ENCODE measurements at places on chromosomes 4 and X. TPM values are rescaled to one million over a fixed set of nuclear protein-coding genes. Genes with fewer than 3 reads are reported as not detected.

PAGE2B gene
- not detected for polyA plus RNA-seq

LUZP4 gene
- not detected for polyA plus RNA-seq

NCAPG gene
- polyA plus RNA-seq = 10.1 TPM

VGLL1 gene
- polyA plus RNA-seq = not detected

ETNPPL gene
- polyA plus RNA-seq = not detected

GPR119 gene
- polyA plus RNA-seq = not detected

MAGED4 gene
- 15.2 TPM for polyA plus RNA-seq

TRIML2 gene
- not detected for polyA plus RNA-seq

XAGE2 gene
- 1.1 TPM for polyA plus RNA-seq

REELD1 gene
- polyA plus RNA-seq = not detected

CFI gene
- 8.9 TPM for polyA plus RNA-seq

UPF3B gene
- 12.3 TPM for polyA plus RNA-seq

ADAM29 gene
- polyA plus RNA-seq = not detected

SEL1L3 gene
- 17.7 TPM for polyA plus RNA-seq

SH3BGRL gene
- polyA plus RNA-seq = 90.2 TPM

OPRPN gene
- not detected for polyA plus RNA-seq

CCDC110 gene
- polyA plus RNA-seq = 1.7 TPM

SHROOM3 gene
- 22.2 TPM for polyA plus RNA-seq

SHISA3 gene
- 4.4 TPM for polyA plus RNA-seq

RHOXF1 gene
- not detected for polyA plus RNA-seq

PROM1 gene
- 31.5 TPM for polyA plus RNA-seq

AADAT gene
- polyA plus RNA-seq = 13.6 TPM

SSR4 gene
- 105 TPM for polyA plus RNA-seq

FGFRL1 gene
- polyA plus RNA-seq = 76.7 TPM

CT45A3 gene
- not detected for polyA plus RNA-seq

CXCL11 gene
- polyA plus RNA-seq = not detected

PRPS2 gene
- 8.2 TPM for polyA plus RNA-seq

TENM3 gene
- polyA plus RNA-seq = 9.2 TPM

SLC9B1 gene
- polyA plus RNA-seq = 1.0 TPM

RHOXF2B gene
- polyA plus RNA-seq = not detected

TEX13B gene
- polyA plus RNA-seq = not detected

NXF2 gene
- not detected for polyA plus RNA-seq

CDX4 gene
- polyA plus RNA-seq = not detected

SYTL5 gene
- polyA plus RNA-seq = 0.10 TPM

NAT8L gene
- 2.3 TPM for polyA plus RNA-seq

FAM184B gene
- polyA plus RNA-seq = 2.8 TPM

CCKAR gene
- 0.37 TPM for polyA plus RNA-seq

MCF2 gene
- not detected for polyA plus RNA-seq

ZMYM3 gene
- 17.5 TPM for polyA plus RNA-seq

LGI2 gene
- polyA plus RNA-seq = 8.6 TPM

DMRTC1B gene
- polyA plus RNA-seq = 0.48 TPM

PTTG2 gene
- polyA plus RNA-seq = not detected

TRPC5OS gene
- polyA plus RNA-seq = 0.20 TPM

MAGEC2 gene
- not detected for polyA plus RNA-seq

DHRSX gene
- 12.9 TPM for polyA plus RNA-seq

NLGN3 gene
- polyA plus RNA-seq = 2.7 TPM

RBM46 gene
- polyA plus RNA-seq = 0.12 TPM

MAGEC1 gene
- not detected for polyA plus RNA-seq

FAM13A gene
- 22.5 TPM for polyA plus RNA-seq

MND1 gene
- polyA plus RNA-seq = 5.8 TPM

CNGA1 gene
- 0.23 TPM for polyA plus RNA-seq

GRIA2 gene
- 5.3 TPM for polyA plus RNA-seq

RRH gene
- polyA plus RNA-seq = 0.32 TPM

CHRDL1 gene
- 13.9 TPM for polyA plus RNA-seq

ZFX gene
- polyA plus RNA-seq = 17.6 TPM

SH3BP2 gene
- polyA plus RNA-seq = 39.2 TPM

PI4K2B gene
- polyA plus RNA-seq = 9.9 TPM

SLC35A2 gene
- 12.9 TPM for polyA plus RNA-seq
